Cortex of kidney (tissue), 1 donor: ENCODE measurements at places on chromosomes 4 and X.

- no peak for DNase-seq
Measured at GRCh38 chrX:54798137-54798536, at the start of gene ITIH6. ITIH6 (minus strand) TSS chrX:54798255; CDS start chrX:54798210, 45 bp downstream.

DNA sequence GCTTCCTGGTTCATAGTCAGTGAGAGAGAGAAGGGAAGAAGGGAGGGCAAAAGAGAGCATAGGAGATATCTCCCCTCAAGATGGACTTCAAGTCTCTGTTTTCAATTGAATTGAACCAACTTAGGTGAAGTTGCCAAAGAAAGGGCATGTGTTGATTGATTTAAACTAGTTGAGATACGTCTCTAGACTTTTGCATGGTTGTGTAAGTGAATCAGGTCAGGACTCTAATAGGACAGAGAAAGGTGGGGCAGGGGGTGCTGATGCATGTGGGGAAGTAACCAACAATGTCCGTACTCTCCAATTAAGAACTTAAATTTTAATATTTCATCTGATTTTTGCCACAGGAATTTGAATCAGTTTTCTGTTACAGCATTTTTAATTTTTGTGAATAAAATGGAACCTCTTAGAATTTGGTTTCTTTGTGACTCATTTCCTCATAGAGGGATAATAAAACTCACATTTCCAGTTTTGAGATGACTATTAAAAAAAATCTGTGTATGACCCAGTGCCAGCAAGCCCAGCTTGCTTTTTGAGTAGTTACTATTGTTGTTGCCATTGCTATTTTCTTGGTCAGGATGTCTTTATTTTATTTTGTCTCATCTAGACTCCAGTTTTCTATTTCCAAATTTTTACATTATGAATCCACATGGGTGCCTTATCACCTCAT lies 37.3 kb downstream of the SLIT2 start:
- DNase-seq = no peak

DNA sequence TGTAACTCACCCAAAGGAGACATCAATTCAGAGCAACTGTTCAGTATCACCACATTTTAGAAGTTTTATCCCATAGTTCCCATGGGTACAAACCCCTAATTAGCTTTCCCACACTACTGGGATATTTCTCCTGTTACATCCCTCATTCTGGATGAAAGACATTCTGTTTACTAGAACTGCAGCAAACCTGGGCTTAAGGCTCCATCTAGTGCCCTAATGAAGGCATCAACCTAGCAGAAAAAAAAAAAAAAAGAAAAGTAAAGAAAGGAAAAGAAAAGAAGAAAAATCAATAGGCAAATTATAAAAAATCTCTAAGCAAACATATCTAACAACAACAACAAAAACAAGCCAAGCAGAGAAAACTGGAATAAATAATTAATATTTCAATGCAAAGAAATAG lies 133.7 kb upstream of the CPXCR1 start:
- no peak for DNase-seq

DNA sequence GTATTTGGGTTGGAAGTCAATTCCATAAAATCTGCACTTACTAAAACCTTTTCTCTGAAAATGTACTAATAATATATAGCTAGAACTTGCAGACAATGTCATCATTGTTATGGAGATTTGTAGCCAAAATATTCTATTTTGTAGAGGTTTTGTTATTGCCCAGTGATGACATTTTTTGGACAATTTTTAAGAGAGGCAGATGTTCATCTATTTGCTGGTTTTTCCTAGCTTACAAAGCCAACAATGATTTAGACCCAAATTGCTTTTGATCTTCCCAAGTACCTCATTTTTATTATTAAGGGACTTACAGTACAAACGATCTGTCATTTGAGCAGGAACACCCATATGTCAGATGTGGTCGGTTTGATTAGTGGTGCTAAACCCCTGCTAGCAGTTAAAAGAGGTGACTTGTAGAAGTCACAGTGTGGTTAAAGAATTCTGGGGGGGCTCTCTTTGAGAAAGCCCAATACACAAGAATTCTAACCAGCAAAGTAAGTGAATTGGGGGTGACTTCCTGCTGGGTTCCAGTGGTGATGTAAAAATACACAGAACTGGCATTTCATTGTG lies 136.2 kb downstream of the KIT start:
- DNase-seq = no peak

DNA sequence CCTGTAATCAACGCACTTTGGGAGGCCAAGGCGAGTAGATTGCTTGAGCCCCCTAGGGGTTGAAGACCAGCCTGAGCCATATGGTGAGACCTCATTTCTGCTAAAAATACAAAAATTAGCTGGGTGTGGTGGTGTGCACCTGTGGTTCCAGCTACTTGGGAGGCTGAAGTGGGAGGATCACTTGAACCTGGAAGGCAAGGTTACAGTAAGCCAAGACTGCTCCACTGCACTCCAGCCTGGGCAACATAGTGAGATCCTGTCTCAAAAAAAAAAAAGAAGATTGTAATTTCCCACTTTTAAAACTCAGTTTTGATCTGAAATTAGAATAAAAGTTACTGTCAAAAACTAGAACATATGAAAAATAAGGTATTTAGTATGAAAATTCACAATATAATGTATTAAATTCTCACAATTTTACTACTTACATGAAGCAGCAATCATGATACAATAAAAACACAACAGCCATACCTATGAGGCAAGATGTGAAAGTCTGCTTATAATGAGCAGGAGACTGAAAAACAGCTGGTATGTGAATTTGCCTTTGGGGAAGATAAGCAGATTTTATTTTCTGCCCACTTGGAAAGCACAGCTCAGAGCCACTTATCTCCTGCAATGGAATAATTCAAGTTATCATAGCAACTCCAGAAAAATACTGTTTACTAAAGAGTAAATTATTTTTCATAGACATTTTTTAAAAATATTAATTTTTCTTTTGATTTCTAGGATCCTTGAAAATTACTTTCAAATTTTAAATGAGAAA lies 50.6 kb downstream of the ZGRF1 start:
- DNase-seq = no peak

DNA sequence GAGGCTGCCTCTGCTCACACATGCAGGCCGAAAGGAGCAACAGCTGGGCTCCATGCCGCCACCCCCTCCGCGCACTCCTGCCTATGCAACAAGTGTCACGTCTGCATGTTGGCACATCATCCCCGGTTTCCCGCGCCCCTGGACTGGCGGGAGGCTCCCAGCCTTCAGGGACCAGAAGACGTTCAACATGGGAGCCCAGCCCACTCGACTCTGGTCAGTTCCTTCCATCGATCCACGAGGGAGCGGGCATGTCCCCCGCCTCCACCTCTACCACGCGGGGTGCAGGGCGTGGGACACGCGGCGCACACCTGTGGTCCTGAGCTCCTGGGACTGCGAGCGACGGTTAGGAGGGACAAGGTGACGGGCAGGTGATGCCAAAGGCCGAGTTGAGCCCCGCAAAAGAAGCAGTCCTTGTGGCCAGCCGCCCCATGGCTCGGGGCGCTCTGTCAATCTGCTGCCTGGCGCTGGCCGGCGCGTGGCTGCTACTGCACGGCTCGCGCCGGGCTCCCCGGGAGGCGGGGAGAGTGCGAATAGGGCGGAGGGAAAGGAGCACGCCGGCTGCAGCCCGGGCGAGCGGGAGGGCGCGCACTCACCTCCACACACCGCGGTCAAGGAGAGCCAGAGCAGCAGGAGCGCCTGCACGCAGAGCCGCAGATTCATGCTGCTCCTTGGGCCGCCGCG lies 645 bp downstream of the APLN start:
- DNase-seq = no peak

- DNase-seq = no peak
Measured at GRCh38 chrX:107716118-107716684, 59.4 kb downstream of the TSC22D3 start.

DNA sequence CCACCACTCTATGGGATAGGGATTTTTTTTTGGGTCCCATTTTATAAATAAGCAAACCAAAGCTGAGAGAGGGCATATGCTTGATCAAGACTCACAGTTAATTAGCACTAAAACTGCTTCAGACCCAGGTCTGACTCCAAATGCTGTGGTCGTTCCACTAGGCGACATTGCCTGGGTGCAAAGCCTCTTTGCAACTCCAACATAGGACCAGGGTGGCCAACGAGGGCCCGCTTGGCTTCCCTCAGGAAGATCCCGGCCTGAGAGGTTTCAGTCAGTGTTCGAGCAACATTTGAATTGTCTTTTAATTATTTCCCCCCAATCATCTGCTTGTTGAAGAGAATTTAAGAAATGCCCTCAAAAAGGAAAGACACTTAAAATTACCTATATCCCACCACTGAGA lies 11.2 kb downstream of the PJA1 start:
- DNase-seq = no peak

GRCh38 chrX:39592776-39593175 lies 505.0 kb downstream of the BCOR start:
- DNase-seq = no peak

DNA sequence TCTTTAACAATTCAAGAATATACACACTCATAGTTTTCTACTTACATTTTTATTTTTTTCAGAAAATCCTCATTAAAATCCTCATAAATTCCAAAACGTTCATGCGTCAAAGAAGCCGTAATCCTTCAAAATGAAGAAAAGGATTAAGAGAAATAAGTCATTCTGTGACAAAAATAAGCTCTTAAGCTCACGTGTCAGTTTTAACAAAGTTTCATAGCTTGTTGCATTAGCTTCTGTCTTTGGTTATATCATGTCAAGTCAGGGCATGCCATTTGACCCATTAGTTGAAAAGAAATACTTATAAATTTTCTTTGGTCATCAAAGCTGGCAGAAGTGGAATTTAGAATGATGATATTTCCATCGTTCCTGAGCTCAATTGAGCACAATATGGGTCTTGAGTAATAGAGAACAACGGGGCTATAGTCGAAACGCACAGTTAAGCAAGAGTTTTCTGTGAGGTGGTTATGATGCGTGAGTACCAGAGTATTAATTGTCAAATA lies 185.2 kb upstream of the CTSO start:
- DNase-seq = no peak

GRCh38 chr4:76723373-76723772 lies 174.6 kb downstream of the SOWAHB start:
- DNase-seq = no peak

GRCh38 chr4:187598196-187598595 lies 397.4 kb upstream of the ZFP42 start:
- no peak for DNase-seq

GRCh38 chrX:110531873-110532580 lies 173.4 kb downstream of the RTL9 start:
- DNase-seq = no peak

GRCh38 chrX:45274576-45274975 lies 73.9 kb upstream of the DIPK2B start:
- DNase-seq = no peak

DNA sequence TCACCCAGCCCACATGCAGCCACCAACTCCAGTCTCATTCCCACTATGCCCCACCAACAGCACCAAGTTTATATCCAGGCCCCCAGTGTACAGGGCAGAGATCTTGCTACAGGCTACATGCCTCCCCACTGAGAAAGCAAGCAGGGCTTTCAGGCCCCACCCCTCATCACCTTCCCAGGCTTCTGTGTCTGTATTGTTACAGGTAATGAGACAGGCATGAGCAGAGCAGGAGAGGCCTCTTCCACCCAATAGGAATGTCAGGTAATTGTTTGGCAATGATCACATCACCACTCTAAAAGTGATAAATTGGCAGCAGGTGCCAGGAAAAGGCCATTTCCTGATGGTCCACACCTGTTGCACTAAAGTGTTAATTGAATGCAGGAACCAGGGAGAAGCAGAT lies 102.5 kb downstream of the ZNF518B start:
- no peak for DNase-seq

GRCh38 chr4:114474188-114474800 lies 124.3 kb upstream of the UGT8 start:
- no peak for DNase-seq

DNA sequence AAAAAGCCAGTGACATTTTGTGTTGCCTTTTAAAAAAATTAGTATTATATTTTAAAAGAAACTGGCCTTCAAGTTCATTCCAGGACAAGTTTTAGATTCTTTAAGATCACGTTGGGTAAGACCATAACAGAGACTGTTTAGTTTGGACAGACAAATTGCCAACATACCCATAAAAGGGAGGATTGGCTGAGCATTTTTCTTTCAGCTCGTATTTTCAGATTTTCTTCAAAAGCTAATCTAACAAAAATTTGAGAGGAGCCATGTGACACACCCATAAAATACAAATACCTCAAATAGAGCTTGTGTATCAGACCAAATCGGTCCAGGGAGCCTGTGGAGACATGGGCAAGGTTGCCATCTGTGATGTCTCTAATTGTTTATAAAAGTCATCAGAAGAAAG lies 74.6 kb upstream of the C1QTNF7 start:
- DNase-seq = no peak

- DNase-seq = no peak
Measured at GRCh38 chr4:167713756-167714155, 378.6 kb upstream of the ANXA10 start.

- no peak for DNase-seq
Measured at GRCh38 chr4:5456296-5456845, 252.0 kb downstream of the EVC2 start.

DNA sequence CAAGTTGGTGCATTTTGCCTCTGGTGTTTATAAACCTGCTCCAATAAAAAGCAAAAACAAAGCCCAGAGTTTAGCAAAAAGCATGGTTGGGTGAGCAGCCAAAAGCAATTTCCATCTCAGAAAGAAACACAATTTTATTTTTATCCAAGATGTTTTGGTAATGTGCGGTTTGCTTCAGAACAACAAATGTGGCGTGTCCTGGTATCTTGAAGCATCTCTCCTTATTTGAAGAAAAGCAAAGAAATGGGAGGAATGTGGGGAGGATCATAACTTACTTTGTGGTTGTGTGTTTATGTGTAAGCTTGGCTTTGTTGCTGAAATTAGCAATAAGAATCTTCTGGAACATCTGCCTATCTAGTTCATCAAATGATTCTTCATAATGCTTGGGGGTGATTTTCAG lies 88.3 kb upstream of the DDX3X start:
- no peak for DNase-seq

- no peak for DNase-seq
Measured at GRCh38 chr4:150004481-150004880, 73.8 kb upstream of the DCLK2 start.

- no peak for DNase-seq
Measured at GRCh38 chr4:113823291-113823659, 61.7 kb upstream of the CAMK2D start.

GRCh38 chr4:88382621-88383020 lies 4.0 kb downstream of the HERC6 start:
- no peak for DNase-seq

DNA sequence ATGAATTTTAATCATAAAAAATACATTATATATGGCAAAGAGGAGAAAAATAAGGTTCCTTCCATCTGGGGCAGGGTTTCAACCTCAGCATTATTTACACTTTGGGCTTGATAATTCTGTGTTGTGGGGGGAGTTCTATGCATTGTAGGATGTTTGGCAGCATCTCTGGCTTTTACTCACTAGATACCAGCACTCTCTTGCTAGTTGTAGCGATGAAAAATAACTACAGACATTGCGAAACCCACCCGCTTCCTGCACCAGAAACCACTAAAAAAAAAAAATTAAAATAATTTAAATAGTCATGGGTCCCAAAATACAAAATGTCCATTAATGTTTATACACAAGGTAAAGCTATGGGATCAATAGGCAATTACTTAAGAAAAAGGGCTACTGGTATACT lies 52.7 kb downstream of the PPP3CA start:
- no peak for DNase-seq
